ENCODE measurements at places on chromosomes 4 and X.

DNA sequence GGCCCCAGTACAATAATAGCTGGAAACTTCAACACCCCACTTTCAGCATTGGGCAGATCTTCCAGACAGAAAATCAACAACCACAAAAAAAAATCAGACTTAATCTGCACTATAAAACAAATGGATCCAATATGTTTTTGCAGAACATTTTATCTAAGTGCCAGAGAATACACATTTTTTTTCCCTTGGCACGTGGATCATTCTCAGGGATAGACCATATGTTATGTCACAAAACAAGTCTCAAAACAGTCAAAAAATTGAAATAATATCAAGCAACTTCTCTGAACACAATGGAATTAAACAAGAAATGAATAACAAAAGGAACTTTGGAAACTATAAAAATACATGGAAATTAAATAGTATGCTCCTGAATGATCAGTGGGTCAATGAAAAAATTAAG, 576.3 kb downstream of the PCDH19 start:
- no peak for DNase-seq

DNA sequence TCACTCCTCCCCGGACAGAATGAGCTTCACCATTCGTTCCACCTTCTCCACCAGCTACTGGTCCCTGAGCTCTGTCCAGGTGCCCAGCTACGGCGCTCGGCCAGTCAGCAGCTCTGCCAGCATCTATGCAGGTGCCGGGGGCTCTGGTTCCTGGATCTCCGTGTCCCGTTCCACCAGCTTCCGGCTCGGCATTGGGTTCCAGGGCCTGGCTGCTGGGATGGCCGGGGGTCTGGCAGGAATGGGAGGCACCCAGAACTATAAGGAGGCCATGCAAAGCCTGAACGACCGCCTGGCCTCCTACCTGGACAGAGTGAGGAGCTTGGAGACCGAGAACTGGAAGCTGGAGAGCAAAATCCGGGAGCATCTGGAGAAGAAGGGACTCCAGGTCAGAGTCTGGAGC, 36.4 kb upstream of the N4BP2 start:
- DNase-seq: no peak

- no peak for DNase-seq
These were observed 49.4 kb downstream of the SERTM2 start for GRCh38 chrX:111560801-111561200.

DNA sequence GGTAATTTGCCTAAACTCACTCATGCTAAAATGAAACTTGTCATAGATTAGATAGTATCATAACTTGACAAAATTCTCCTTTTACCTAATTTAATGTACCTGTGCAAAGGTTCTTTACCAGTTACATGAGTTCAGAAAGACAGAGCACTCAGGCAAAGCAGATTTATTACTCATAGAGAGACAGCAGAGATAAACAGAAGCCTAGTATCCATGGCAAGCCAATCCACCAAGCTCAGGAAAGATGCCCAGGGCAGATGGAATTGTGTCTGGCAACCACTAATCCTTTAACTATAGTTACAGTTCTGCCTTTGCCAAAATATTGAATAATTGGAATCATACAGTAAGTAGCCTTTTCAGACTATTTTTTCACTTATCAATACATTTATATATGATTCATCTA, 826.2 kb downstream of the TECRL start:
- no peak for DNase-seq

DNA sequence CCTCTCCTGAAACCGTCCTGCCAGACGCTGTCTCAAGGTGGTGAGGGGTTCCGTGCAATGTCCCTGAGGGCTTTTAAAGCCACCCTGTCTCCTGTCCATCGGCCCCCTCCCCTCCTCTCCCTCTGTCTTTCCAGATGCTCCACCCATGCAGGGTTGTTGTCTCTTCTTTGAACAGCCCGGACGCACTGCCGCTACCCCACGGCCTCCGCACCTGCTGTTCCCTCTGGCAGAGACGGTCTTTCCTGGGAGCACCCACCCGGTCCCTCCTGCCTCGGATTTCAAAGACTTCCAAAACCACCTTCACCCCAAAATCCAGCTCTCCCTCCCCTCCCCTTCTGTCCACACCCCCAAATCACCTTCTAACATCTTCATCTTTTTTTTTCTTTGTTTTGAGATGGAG, 4.1 kb upstream of the ASMT start:
- DNase-seq: no peak

DNA sequence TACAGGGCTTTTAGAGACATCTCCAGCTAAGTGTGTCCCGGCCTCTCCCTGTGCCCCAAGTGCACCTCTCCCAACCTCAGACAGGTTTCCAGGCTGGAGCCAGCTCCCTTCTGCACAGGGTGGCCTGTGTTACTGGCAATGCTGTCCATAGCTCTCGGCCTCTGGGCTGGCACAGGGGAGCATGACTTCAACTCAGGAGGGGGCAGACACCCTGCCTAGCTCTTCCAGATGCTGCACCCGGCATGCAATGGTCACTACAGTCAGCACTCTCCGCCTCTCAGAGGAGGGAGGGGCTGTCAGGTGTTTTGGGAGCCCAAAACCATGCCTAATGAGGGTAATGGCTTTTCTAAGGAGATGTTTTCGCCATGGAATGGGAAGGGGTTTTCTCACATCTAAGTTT, 2.4 kb upstream of the IRAK1 start:
- DNase-seq: no peak

DNA sequence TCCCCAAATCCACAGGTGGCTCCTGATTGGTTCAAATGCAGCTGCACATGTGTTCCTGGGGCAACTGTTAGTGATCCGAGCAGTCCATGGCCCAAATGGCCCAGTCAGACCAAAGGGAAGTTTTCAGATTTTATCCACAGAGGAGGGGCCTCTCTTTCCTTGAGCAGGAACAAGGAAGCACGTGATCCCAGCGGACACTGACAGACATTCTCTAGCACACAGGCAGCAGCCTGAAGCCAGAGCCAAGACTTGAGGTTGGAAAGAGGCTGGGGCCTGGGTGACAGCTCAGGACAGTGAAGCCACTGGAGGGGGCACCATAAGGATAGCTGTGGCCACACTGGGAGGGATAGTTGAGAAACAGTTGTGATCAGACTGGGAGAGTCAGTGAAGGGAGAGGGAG, 3.5 kb upstream of the ZFP92 start:
- no peak for DNase-seq

- DNase-seq: no peak
These were observed 612.5 kb upstream of the TECRL start for GRCh38 chr4:65021737-65022136.

- DNase-seq: no peak
These were observed 57.0 kb downstream of the ATP11C start for GRCh38 chrX:139875841-139876240.

- peak; percentile 13 for DNase-seq
These were observed 66.6 kb downstream of the BLTP1 start for GRCh38 chr4:122218762-122219161.

DNA sequence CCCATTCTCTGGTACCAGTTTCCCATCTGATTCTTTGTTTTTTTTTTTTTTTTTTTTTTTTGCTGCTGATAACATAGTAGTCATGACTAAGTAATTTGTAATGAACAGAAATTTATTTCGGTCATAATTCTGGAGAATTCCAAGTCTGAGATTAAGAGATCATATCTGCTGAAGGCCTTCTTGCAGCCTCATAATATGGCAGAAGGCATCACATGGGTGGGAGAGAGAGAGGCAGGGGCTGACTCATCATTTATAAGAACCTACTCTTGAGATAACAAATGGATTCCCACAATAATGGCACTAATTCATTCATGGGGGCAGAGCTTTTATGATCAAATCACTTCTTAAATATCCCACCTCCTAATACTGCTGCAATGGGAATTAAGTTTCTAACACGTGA, 1034.3 kb downstream of the STIM2 start:
- DNase-seq: no peak

DNA sequence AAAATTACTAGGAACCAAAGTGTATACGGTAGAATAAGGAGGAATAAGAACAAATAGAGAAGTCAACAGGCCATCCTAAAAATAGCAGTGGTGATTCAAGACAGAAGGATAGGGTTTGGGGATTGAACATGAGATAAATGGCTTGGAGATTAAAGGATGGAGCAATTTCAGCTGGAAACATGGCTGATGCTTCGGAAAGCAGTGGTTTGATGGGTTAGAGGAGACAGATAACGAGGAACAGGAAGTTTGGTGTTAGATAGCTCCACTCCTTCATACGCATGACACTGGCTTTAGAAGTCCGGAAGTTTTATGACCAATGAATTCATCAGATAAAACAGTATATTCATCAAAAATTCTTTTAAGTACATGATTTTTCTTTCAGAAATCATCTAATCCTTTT, 70.8 kb upstream of the GALNTL6 start:
- DNase-seq: no peak

DNA sequence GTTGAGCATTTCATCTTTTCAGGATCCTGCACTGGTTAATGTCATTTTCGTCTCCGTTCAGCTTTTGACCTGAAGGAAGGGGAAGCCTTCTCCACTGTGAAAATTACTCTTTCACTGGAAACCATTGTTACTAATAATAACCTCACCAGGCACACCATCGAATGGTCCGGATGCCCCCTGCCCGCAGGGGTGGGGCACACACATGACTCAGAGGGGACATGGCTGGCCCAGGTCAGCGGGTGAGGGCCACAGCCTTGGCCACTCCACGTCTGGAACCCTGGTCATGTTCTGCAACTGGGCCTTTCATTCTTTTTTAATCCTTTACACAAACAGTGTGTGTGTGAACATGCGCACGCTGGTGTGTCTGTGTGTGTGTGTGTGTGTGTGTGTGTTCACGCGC, 191.8 kb downstream of the BCOR start:
- no peak for DNase-seq

GRCh38 chrX:17608888-17609287, 128.4 kb upstream of the SCML1 start:
- peak; percentile 83 for DNase-seq

DNA sequence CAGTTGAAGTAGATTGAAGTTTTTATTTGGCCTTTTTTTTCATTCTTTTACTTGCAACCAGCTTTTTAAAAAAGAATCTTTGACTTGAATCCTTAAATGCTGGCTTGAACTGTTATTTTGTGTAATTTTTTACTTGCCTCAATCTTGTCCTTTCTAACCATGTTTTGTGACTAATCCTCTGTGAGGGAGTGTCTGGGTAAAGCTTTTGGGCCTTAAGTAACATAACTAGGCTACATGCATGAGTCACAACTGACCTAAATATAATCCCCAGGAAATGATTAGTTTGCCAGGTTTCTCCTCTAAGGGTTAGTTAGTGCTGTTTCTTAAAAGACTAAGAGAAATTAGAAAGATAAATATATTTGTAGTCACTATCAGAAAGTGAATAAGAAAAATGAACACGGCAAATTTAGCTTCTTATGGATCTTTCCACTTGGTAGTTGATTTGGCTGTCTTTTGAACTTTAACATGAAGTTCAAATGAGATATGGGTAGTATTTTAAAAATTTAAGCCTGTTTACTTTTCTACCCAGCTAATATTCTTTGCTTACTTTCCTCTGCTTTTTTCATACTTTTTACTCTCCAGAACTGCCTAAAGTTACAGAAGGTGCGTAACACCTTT, 13.0 kb downstream of the EXOC1 start:
- peak; percentile 94 for DNase-seq

DNA sequence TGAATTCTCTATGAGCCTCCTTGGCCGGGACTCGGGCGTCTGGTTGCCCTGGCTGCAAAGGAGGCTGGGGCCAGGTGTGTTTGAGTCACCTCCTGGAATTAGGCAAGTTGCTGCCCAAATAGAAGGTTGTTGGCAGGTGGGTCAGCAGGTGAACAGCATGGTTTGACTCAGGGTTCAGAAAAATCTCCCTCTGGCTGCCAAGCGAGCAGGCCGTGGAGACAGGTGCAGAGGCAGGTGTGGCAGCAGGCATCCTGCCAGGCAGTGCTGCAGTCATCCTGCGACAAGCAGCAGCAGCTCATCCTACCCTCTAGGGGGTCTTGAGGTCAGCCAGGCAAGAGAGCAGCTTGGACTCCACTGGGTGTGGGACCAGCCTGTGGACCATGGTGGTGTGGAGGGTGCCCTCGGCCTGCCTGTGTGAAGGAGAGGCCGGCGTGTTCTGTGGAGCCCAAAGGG, 8.2 kb downstream of the MSANTD1 start:
- DNase-seq: peak; percentile 81

DNA sequence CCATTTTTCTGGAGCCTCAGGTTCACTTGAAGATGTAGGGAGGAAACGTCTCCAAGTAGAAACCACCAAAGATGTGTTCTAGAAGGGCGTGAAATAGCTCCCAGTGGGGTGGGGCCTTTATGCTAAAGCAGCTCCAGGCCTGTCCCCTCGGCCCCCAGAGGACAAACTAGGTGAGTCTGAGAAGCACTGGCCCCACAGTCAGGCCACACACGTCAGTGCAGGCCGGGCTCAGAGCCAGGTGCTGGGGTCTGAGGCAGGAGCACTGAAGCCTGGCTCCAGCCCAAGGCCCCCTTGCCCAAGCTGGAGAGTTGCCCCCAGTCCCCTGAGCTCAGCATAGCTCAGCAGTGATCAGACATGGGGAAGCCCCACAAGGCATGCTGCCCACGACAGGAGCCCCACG, 95.4 kb upstream of the PSAPL1 start:
- no peak for DNase-seq

DNA sequence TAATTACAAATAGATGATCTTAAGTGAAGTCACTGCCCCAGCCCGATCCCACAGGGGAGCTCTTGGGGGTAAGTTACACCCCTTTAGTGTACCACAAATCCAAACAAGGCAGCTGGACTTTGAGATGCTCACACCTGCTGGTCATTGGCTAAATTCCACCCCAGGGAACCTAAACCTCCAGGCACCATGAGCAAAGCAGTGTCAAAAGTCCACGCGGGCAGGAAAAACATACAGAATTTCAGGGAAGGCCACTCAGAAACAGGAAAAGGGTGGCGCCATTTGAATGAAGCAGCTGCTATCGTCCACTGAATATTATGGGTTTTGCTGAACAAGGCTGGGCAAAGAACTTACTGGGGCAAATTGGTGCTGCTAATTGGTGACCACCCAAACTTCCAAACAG, 30.9 kb downstream of the SUPT20HL1 start:
- no peak for DNase-seq

- no peak for DNase-seq
These were observed 31.8 kb downstream of the PRDM8 start for GRCh38 chr4:80229128-80229527.

- peak; percentile 45 for DNase-seq
These were observed 640 bp downstream of the BANK1 start for GRCh38 chr4:101791182-101791558.

DNA sequence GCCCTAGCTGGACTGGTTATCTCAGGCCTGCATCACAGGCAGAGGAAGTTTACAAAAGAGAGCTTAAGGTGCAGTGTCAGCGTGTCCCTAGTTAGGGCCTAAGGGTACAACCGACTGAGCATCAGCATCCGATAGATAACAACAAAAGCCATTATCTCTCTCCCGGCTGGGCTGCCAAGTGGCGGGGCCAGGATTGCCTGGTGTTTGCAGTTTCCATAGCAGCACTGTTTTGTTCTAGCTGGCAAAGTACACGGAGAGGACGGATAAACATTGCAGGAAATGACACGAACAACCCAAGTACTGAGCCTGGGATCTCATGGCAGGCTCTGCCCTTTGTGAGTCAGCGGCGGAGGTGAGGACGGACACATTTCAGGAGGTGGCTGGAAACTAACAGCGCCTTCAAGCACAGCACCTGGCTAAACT, 104.7 kb upstream of the NOCT start:
- DNase-seq: peak; percentile 83

All from PC-3 (cell line).